IPS DF 19.7 (cell line): ENCODE measurements at places on chromosomes 7 and 10.

GRCh38 chr10:10623958-10624566 is 393.6 kb upstream of the CELF2 start:
- no peak for DNase-seq

- DNase-seq, result no peak
Observed at GRCh38 chr10:44984671-44985101, 6.1 kb upstream of the DEPP1 start.

DNA sequence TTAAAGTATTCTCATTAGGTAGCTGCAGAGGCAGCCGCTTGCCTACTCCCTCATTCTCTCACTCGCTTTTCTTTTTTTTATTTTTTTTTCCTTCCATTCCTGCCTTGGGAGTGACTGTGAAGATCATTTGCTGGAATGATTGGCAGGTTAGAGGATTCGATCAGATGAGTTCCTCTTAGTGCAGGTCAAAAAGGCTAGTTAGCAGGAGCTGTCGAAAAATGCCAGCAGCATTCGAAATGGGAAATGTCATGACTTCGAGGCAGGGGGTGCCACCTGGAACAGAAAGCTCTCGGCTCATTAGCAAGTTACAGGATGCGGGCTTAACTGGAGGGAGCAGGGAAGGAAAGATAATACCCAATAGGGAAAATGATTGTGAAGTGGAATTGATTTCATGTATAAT is 137.5 kb upstream of the FZD1 start:
- no peak for DNase-seq

GRCh38 chr7:27177795-27178320 is 3.7 kb upstream of the HOXA10 start:
- DNase-seq, result no peak

DNA sequence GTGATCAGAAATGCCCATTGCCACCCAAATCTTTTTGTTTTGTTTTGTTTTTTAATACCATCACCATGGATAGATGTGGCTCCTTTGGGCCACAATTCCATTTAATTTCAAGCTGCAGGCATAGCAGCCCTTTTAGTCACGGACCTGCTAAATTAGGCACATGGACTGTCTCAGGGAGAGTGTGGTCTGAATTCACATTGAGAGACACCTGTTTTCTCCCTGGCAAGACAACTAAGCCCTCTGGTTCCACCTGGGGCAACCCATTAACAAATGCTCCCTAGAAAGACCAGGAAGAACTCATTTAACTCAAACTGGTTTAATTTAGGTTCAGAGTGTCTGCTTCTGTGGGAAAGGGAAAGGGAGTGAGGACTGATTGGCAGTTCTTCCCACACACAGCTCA is 88.2 kb upstream of the ANKRD1 start:
- DNase-seq, result no peak

DNA sequence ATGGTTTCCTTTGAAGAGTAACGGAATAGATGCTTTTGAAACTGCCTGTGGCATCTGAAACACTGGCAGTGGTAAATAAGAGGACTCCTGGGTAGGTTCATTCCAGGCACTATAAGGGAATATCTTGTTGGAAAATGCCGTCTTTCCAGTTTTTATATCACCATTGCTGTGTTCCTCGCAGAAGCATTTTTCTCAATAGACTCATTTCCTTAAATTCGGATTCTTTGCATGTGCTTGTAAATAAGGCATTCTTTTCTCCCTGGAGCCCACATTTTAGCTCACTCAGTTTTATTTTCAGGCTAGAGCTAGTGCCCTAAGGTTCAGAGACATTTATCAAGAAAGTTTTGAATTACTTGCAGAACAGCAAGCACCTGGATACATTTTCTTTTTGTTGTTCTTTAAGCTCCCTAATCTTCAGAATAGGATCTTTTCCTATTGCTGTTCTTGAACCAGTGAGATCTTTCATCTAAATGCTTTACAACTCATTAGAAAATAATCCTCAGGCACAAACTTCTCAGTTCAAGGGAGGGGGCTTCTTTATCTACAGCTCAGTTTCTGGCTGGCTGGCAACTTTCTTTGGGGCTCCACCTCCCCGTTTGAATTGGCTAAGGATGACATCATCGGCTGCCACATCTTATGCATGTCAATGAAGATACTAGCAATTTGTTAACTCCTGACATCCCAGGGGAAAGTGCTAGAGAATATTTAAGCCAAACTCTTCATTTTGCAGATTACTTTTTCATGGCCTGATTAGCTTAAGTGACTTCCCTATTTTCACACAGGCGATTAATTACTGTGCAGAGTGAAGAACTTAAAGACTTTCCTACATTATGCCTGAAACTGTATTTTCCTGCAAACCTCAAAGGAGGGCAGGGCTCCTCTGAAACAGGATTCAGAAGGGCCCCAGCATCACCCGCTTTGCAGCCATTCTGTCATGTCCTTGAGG is 133.7 kb upstream of the RSU1 start:
- peak; percentile 67 for DNase-seq

DNA sequence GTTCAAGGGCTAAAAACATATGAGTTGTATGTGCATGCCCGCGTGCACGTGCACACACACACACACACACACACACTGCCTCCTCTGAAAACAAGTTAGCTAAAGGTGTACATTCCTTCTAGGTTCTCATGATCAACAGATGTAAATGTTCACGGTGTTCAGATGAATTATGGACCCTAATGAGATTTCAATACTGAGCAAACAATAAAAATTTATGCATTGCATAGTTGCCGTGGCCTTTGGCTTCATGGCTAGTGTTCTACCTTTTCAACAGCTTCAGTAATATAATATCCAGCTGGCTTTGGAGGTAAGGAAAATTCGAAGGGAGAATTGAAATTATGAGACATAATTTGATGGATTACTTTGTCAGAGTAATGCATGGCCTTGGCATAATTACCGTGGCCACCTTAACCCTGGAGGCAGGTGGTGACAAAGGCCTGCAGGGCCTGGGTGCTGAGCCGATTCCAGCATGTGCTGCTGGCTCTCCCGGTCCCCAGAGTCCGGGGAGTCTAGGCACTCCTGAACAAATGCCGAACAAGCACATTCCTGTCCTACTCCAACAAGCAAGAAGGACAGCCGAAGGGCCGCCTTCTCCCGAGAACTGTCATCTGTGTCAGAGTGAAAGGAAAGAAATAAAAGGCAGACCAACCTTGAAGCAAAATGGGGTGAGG is 166.6 kb upstream of the TCF7L2 start:
- DNase-seq, result no peak

DNA sequence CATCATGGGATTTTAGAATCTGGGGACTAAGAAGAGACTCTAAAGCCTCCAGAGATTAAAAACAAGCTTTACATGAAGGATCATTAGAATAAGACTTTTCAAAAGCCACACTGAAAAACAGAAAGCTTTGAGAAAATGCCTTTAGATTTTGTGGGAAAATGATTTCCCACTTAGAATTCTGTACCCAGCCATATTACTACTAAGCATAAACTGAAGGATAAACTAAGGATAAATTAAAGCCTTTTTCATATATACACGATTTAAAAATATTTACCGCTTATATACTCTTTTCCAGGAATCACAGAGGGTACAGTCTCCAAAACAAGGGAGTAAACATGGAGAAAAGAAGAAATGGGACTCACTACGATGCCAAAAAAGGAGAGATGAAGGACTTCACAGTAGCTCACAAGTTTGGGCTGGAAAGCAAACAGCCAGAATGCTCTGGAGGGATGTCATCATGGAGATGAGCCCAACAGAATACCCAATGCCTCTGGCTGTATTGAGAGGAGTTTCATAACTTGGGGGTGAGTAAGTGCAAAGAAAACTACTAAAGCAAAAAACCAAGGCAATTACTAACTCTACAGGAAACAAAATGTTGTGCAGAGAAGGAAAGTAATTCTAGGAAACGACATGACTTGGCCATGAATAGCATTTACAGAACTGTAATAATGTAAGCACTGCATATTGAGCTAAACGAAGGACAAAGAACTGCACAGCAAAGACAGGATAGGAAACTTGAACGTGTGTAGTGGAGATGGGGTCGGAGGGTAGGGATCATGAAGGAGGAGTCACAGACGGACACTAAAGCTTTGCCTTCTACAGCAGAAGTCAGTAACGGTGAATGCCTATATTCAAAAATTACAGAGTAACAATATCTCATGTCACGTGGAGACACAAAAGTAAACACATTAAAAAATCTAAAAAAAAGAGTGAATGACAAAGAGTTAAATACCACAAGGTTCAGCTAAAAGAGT is 61.4 kb upstream of the ASAH2 start:
- no peak for DNase-seq

GRCh38 chr10:107425931-107426553 is 261.5 kb upstream of the SORCS1 start:
- no peak for DNase-seq

DNA sequence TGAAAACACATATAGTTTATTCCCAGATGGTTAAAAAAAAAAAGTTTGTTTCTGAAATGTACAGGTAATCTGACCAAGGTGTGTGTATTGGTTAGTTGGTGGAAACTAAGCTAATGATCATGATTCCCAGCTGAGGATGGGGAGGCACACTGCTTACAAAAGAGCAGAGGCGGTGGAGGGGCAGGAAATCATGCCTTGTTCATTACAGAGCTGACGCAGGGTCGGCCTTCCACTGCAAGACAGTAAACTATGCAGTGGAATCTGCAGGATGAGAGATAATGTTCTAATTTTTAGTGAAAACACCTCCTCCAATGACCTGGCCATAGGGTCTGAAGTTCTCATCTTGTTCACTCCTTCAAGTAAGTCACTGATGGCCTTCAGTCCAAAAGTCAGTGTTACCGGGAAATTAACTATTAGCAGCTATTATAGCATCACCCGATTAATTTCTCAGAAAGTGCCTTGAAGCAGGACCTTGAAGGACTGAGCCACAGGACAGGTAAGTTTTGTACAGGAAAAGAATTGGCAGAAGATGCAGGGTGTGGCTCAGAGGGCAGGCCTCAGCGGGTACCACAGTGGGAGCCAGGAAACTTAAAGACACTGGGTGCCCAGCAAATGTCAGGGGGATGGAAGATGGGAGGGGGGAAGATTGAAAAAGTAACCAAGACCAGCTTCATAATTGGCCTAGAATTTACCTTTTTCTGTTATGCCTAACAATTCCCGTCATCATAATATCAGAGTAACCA is 36.0 kb downstream of the MYOF start:
- no peak for DNase-seq

GRCh38 chr7:135552148-135552547 is 5.6 kb upstream of the NUP205 start:
- no peak for DNase-seq

- no peak for DNase-seq
Observed at GRCh38 chr10:47337310-47337709, 10.9 kb upstream of the RBP3 start.

DNA sequence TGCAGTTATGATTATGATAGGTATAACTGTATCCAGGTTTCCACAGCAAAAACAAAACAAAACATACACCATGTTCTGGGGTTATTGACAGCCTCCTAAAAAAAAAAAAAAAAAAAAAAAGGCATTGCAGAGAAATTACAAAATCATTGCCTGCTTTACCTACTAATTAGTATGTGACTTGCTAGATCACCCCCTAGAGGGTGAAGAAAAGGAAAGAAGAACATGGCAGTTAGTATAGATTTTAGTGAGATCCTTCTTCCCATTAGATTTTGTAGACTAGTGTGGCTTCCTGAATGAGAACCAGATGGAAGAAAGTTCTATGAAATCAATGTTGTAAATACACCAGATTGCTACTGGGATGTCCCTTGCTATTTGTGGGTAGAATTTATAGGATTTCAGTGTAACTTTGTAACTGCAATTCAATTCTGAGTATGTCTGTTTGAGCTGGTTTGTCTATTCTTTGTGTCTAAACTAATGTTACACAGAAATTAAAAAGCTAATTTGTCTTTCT is 24.0 kb upstream of the AGBL3 start:
- no peak for DNase-seq

DNA sequence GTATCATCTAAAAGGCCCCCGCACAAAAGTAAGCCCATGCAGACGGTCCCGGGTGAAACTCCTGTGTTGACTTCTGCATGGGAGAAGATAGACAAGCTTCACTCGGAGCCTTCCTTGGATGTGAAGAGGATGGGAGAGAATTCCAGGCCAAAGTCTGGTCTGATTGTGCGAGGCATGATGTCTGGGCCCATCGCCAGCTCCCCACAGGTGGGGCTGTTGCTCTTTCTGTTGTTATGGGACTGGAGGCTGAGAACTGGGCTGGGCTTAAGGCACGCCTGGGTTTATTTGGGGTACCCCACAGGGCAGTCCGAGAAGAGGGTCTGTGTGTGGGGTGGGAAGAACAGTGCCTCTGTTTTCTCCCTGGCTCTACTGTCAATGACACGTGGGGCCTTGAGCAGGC is 14.6 kb downstream of the MINDY4 start:
- no peak for DNase-seq

GRCh38 chr7:74306730-74307469 is 17.7 kb downstream of the CLIP2 start:
- no peak for DNase-seq

GRCh38 chr7:22348379-22348778 is 8.6 kb downstream of the RAPGEF5 start:
- no peak for DNase-seq

GRCh38 chr10:4595719-4596319 is 230.2 kb upstream of the AKR1E2 start:
- DNase-seq, result no peak

DNA sequence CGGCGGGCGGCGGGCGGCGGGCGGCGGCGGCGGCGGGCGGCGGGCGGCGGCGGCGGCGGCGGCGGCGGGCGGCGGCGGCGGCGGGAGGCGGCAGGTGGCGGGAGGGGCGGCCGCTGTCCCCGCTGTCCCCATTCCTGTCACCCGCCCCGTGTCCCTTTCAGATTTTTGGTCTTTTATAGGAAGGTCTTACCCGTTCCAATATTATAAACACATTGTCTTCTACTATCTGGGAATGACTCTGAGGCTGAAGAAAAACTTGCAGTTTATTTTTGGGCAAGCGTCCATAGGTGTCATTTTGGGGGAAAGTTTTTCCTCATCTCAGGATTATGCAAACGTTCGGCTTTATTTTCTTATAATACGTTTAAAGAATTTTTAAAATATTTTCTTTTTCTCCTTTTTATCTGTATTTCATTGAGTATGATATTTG is 578 bp downstream of the ZNF713 start:
- no peak for DNase-seq

GRCh38 chr10:51651063-51651462 is 48.3 kb downstream of the CSTF2T start:
- no peak for DNase-seq

DNA sequence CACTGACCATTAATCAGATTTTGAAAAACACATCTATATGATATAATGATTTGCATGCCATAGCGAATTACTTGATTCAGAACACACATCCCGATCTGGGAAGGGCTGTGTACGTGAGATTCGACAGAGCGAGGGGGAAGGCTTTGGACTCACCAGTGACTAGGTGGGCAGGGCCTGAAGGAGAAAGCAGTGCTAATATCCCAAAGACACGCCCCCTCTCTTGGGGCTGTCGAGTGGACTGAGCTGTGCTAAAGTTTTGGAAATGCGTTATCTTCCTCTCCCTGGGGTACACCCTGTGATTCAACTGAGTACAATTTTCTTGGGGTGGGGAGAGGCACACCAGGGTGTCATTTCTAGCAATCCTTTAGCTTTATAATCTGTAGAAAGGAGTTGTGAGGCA is 1.8 kb downstream of the LRRC17 start:
- no peak for DNase-seq

- DNase-seq, result no peak
Observed at GRCh38 chr10:125217990-125218675, 57.8 kb upstream of the CTBP2 start.
